ENCODE measurements at places on chromosomes 16 and 17. TPM values are rescaled to one million over a fixed set of nuclear protein-coding genes. Genes with fewer than 3 reads are reported as not detected.

GRCh38 chr17:17309356-17309755 is 6.2 kb downstream of the NT5M start:
- H3K27me3 ChIP-seq: no peaks in the 10 kb centered on the region
- no peak overlapping the region for H3K27ac ChIP-seq
- peaks cover 4% of the 10 kb centered on the region for H3K4me1 ChIP-seq
- DNase-seq: no peak

Gene KCNG4
- total RNA-seq: not detected

DNA sequence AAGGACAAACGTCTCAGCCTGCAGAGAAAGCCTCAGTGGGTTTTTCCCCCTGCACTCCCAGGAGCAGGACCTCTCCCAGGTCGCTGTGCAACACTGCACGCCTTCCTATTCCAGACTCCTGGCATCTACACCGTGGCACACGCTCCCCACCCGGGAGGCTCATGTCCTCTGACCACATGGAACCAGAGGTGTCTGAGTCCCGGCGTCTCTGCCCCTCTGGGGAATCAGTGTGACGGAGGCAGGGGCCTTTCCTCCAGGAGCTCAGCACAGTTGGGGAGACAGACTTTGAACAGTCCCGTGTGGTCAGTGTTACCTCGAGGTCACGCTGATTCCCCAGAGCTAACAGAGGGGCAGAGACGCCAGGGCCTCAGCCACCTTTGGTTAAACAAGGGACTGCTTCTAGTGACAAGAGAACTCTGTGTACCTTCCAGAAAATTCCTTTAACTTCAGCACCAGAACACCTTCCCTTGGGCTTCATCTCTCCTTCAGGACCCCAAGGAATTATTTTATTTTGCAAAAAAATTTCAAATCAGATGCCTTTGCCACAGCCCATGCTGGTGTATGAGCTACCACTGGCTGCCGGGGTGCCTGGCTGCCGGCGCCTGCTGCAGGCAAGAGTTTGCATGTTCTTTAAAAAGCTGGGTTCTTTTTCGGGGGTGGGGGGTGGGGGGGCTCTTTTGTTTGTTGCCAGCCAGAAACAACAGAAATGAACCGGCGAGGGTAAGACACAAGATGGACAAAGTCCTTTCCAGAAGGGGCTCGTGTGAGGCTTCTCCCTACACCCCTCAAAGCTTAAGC is 6.6 kb downstream of the CANT1 start:
- H3K27ac ChIP-seq: no peak overlapping the region
- DNase-seq: no peak
- H3K27me3 ChIP-seq: no peaks in the 10 kb centered on the region
- peaks cover 22% of the 10 kb centered on the region for H3K4me1 ChIP-seq
- no peak overlapping the region for H3K4me3 ChIP-seq

Gene YWHAE
- total RNA-seq: 458 TPM

DNA sequence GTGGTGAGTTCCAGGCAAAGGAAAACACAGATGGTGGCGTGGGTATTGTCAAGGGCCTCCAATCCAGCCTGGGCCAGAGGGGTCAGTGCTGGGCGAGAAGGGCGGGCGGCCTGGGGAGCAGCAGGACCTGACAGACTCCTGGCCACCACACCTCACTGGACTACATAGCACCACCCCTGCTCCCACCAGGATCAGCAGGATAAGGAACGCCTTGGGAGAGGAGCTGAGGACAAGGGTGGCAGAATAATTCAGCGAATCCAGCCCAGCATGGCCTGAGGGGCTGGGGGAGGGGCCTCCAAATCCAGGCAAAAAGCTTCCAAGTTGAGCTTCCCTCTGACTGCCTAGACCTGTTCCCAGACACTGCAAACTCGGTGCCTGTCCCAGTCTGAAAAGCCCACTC is 6.5 kb downstream of the DLX4 start:
- peaks cover 14% of the 10 kb centered on the region for H3K4me1 ChIP-seq
- H3K27ac ChIP-seq: no peak overlapping the region
- H3K27me3 ChIP-seq: peaks cover 90% of the 10 kb centered on the region
- no peaks in the 10 kb centered on the region for H3K36me3 ChIP-seq
- no peak overlapping the region for H3K4me3 ChIP-seq

DNA sequence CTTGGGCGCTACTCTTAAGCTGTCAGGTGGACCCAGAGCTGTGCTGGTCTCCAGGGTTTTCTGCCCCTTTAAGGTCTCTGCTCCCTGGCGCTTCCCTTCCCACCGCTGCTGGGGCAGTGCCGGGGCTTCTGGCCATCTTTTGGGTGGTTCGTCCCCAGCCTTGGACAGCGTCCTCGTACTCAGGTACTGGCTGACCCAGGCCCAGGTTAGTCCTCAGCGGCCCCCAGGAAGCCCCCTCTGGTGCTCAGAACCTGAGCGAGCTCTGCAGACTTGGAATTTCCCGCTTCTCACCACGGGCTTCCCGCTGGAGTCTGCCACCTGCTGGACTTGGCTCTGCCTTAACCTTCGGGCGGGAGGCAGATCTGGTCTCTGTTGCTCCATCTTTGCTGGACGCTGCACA is 94.1 kb upstream of the ZNF750 start:
- peaks cover 29% of the 10 kb centered on the region for H3K36me3 ChIP-seq
- no peak overlapping the region for H3K27ac ChIP-seq
- no peak for DNase-seq
- peaks cover 7% of the 10 kb centered on the region for H3K4me1 ChIP-seq
- no peaks in the 10 kb centered on the region for H3K27me3 ChIP-seq

GRCh38 chr16:65739518-65739917 is 617.7 kb upstream of the CDH11 start:
- H3K4me1 ChIP-seq: no peaks in the 10 kb centered on the region
- no peak overlapping the region for H3K4me3 ChIP-seq
- DNase-seq: no peak
- peaks cover 4% of the 10 kb centered on the region for H3K27me3 ChIP-seq
- no peak overlapping the region for H3K27ac ChIP-seq
- H3K36me3 ChIP-seq: no peaks in the 10 kb centered on the region

- no peaks in the 10 kb centered on the region for H3K36me3 ChIP-seq
- no peak overlapping the region for H3K27ac ChIP-seq
- peak; percentile 17 for DNase-seq
- no peak overlapping the region for H3K4me3 ChIP-seq
- H3K4me1 ChIP-seq: no peaks in the 10 kb centered on the region
These were observed 39.3 kb upstream of the BRD7 start for GRCh38 chr16:50408001-50408561.

Gene CAVIN1
- total RNA-seq: 510 TPM

- no peaks in the 10 kb centered on the region for H3K27me3 ChIP-seq
- peak overlapping the region; percentile 99 for H3K27ac ChIP-seq
- DNase-seq: no peak
- peak overlapping the region; percentile 92 for H3K4me3 ChIP-seq
These were observed 30.3 kb downstream of the CPSF4L start for GRCh38 chr17:73231395-73231794.

Gene GPR142
- not detected for total RNA-seq

GRCh38 chr17:44536090-44536953 is 21.0 kb upstream of the FZD2 start:
- H3K36me3 ChIP-seq: no peaks in the 10 kb centered on the region
- peak overlapping the region; percentile 56 for H3K4me3 ChIP-seq
- H3K27ac ChIP-seq: peak overlapping the region; percentile 98
- no peaks in the 10 kb centered on the region for H3K27me3 ChIP-seq

DNA sequence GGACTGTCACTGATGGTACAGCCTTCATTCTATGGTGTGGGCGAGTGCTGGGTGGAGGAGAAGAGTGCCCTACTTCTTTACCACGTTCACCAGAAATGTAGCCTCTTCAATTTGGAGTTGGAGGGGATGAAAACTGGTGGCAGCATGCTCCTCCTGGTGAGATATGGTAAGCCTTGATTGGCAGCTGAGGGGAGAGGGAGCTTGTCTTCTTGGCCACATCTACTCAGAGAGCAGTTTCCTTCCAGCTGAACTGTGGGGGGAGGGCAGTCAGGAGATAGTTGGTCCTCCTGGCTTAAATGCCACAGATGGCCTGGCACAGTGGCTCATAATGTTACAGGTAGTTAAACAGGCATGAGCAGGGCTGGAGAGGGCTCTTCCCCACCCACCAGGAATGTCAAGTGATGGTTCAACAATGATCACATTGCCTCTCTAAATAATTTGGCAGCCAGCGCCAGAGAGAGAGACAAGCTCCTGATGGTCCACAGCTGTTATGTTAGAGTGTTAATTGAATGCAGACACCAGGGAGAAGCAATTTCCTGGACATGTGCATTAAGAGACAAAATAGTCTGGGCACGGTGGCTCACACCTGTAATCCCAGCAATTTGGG is 9.0 kb upstream of the MAPK3 start:
- H3K4me1 ChIP-seq: peaks cover 1% of the 10 kb centered on the region
- H3K36me3 ChIP-seq: no peaks in the 10 kb centered on the region
- DNase-seq: no peak
- H3K27ac ChIP-seq: no peak overlapping the region
- H3K27me3 ChIP-seq: peaks cover 6% of the 10 kb centered on the region
- no peak overlapping the region for H3K4me3 ChIP-seq
